ENCODE measurements at places on chromosomes 4 and X. TPM values are rescaled to one million over a fixed set of nuclear protein-coding genes. Genes with fewer than 3 reads are reported as not detected.

Gene ZNF280C
- 5.3 TPM for total RNA-seq

DNA sequence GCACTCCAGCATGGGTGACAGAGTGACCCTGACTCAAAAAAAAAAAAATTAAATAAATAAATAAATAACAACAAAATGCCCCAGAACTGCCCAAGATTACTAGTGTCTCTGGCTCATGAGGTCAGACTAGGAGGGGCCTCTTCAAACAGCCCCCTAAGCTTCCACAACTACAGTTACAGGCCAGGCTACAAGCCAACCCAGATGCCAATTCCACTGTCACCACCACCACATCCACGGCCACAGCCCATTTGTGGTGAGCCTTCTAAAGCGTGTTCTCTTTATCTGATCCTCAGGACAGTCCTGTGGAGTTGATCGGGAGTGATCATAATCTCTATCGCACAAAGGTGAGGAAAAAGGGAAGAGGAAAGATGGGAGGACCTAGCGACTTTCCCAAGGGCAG is 36.6 kb downstream of the IGFBP7 start:
- no peaks in the 10 kb centered on the region for H3K36me3 ChIP-seq
- no peak overlapping the region for H3K4me3 ChIP-seq
- H3K27me3 ChIP-seq, result no peaks in the 10 kb centered on the region
- no peak overlapping the region for H3K27ac ChIP-seq
- no peak for DNase-seq

DNA sequence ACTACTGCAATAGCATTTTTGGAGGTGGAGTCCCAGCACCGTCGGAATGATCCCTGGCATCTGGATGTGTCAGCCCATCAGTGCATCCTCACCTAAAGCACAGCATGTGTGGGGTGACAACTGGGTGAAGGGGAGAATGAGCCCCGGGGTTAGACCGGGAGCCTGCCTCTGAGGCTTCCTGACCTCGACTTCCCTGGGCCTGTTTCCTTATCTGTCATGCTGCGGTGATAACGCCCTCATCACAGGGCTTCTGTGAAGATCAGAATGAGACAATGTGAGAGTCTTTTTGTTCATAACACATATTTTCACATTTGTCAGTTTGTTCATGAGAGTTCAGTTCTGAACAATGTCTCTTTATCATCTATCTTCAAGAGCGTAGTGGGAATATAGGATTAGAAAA is 31.1 kb upstream of the PDLIM3 start:
- H3K36me3 ChIP-seq, result no peaks in the 10 kb centered on the region
- no peaks in the 10 kb centered on the region for H3K27me3 ChIP-seq
- H3K4me3 ChIP-seq, result no peak overlapping the region
- H3K4me1 ChIP-seq, result peaks cover 57% of the 10 kb centered on the region

Gene AMMECR1
- total RNA-seq, result 3.2 TPM

DNA sequence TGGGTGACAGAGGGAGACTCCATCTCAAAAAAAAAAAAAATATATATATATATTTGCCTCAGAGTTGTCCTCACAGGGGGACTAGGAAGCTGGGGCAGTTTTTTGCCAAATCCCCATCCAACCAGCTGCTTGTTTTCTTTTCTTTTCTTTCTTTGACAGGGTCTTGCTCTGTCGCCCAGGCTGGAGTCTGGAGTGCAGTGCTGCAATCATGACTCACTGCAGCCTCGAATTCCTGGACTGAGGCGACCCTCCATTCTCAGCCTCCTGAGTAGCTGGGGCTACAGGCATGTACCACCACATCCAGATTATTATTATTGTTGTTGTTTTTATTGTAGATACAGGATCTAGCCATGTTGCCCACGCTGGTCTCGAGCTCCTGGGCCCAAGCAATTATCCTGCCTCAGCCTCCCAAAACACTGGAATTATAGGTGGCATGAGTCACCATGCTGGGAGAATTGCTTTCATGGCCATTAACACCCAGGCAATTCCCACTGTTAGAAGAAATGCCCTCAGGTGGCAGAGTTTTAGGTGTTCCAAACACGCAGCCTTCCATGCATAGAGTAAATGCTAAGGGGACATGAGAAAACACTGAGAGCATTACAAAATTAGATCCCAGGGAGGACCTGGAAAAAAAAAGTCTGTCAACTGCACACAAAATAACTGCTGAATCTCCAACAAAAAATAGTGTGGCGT is 98.0 kb downstream of the ARHGAP6 start:
- no peaks in the 10 kb centered on the region for H3K27me3 ChIP-seq
- H3K4me1 ChIP-seq, result no peaks in the 10 kb centered on the region
- no peak overlapping the region for H3K27ac ChIP-seq
- no peak for DNase-seq
- H3K4me3 ChIP-seq, result no peak overlapping the region

Gene PPEF2
- 0.33 TPM for total RNA-seq

Gene PABPC1L2B
- total RNA-seq, result not detected

Gene PLXNA3
- 12.7 TPM for total RNA-seq

All from sigmoid colon (tissue), 7 donors.